NK-92 treated with Interleukin-12 subunit alpha and Interleukin-12 subunit beta, amount 100 ng/mL, for 24 hours (cell line): ENCODE measurements at places on chromosomes 7 and 10.

DNA sequence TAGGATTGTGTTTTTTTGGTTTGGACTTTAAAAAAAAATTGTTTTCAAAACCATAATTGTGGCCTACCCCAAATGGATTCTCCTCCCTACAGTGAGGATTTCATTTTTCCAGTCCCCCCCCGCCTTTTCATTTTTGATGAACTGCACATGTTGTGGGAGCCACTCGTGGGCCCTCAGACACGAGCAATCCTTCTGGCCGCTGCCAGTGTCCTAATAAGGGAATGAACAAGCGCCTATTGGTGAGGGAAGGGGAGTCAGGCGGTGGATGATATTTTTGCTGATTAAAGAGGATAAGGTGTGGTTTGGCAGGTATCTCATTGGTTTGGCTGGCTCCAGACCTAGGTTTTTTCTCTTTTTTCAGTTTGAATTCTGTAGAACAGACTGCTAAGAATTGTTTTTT is 78.7 kb upstream of the AGBL3 start:
- DNase-seq: no peak

- DNase-seq: no peak
These were observed 263.8 kb downstream of the ARHGAP12 start for GRCh38 chr10:31664803-31665202.

DNA sequence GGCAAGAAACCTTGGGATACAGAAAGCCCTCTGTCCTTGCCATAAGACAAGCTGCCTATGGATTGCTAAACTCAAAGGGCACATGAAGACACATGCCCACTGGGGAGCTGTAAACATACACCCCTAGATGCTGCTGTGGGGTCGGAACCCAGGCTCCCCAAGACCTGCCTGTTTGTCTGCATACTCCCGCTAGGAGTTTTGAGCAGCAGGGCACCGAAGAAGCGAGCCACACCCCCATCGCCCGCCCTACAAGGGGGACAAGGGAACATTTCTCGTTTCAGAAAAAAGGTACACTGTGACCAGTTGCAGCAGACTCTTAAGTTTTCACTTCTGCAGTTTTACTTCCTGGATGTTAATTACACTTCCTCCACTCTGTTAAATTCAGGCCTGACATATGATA is 680.2 kb upstream of the GHITM start:
- DNase-seq: no peak

DNA sequence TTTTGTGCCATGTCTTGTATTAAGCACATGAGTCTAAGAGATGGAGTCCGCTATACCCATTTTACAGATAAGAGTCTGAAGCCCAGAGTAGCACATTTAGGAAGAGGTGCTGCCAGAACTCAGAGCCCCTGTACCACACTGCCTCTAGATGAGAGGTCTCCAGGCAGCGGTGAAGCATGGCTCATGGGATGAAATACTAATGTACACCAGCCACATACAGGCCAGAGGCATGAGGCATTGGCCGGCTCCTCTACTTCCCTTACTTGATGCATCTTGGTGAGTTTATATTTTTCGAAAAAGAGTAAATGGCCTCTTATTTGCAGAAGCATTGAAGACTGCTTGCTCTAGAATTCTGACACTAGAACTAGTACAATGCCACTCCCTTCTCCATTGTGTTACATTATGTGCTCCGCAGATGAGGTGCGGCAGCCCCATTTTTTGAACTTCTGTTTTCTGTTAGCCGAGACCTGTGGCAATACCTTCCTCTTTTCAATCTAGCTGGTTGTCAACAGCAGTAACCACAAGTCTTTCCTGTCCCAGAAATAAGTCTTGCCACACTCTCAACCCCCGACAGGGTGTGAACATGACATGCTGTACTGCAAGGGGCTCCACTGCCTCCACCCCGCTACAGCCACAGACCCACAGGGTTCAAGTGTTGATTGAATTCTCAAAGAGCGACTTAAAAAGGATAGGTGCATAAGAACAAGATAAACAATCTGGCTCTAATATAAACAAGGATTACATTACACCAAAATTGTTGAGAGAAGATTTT is 145.3 kb downstream of the CELF2 start:
- peak; percentile 61 for DNase-seq

DNA sequence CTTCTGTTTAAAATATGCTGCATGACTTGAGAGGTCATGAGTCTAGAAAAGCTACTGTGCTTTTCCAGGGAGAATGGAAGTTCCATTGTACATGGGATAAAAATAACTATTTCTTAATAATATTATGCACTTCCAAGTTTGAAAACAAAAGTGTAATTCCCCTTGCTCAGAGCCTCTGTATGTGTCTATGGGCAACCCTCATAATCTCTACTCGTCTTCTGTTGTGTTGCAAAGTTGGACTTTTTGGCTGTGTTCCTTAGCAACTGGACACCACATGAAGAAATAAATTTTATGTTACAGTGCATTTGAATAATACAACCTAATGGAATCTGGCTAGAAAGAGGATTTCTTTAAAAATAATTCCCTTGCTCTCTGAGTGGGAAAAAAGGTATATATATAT is 242.6 kb downstream of the TWIST1 start:
- DNase-seq: no peak

DNA sequence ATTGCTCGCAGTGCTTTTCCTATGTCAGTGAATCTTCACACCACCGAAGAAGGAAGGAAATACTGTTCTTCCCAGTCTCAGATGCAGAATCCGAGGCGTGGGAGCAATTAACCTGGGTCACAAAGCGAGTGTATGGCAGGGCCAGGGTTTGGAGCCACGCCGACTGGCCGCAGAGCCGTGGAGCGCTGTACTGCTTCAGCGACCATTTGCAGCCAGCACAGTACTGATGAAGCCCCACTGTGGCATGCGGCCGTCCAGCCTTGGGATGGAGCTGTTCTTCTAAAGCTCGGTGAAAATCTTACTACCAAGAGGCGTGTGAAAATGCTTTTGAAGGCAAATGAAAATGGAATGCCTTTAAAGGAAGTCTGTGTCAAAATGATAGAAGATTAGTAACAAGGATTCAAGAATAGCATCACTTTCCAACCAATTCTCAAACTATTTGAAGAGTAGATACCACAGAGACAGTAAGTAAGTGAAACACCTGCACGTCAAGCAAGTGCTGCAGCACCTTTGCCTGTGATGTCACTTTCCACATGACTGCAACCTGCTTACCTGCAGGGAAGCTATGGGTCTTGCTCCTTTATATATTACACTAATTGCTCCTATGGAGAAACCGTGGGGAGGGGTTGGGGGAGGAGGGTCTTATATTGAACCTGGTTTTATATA is 4.9 kb downstream of the PPP2R2D start:
- DNase-seq: no peak
